ENCODE measurements at places on chromosomes 7 and 10.
A peak's percentile ranks its signal among the peaks of the same experiment; 100 is the strongest.

- DNase-seq = no peak
Measured at GRCh38 chr7:96996958-96997511, 8.3 kb upstream of the DLX6 start.

DNA sequence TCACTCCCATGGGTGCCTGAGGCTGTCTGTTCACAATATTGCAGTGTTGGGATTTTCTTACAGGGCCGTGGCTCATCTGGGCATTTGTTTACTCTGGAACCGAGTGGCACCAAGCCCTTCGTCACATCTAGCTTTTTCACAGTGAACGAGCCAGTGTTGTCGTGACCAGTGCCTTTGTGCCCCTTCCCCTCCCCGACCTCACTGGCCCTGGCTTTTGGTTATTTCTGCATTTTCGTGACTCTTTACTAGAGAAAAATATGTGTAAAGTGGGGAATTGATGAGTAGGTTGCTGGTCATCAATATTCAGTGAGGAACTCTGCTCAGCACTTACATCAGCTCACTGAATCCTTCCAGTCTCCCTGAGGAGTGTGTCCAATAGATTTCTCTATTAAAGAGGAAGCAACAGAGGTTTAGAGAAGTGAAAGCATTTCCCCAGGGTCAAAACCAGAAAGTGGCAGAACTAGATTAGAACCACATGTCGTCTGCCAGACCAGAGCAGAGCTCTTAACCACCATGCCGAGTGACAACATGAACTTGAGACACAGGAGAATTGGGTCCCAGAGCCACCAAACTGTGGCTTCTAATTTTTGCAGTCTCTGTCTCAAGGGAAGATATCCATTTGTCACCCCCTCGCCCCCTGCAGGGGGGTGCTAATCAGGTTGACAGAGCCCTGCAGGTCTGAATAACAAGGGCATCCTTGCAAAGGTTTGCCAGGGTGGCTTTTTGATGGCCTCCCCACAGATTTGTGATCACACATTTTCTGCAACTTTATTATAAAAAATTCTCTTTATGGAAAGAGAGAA, 125.3 kb downstream of the CHN2 start:
- DNase-seq = no peak

GRCh38 chr10:54940418-54940817, 139.4 kb upstream of the PCDH15 start:
- no peak for DNase-seq

DNA sequence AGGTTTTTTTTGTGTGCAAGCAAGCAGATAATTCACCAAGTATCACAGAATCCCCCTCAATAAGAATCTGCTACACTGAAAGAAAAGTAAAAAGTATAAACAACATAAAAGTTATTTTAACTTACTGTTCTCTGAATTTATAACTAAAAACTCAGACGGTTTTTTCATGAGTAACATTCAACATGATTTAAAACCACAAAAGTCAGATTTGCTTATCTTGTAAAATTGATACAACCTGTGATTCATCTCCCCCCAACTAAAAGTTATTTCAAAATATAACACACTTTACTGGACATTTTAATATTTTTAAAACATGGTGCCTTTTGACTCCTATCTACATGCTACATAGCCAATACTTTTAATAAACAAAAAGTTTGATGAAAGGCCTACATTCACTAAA, 32.8 kb downstream of the TSPAN12 start:
- no peak for DNase-seq

- no peak for DNase-seq
Measured at GRCh38 chr10:16933783-16934182, 116.6 kb upstream of the RSU1 start.

GRCh38 chr7:69090936-69091335, 507.3 kb upstream of the AUTS2 start:
- DNase-seq = no peak

GRCh38 chr10:71854031-71854430, 3.0 kb upstream of the PSAP start:
- DNase-seq = no peak

- DNase-seq = no peak
Measured at GRCh38 chr7:88614736-88615135, 144.8 kb upstream of the ZNF804B start.

DNA sequence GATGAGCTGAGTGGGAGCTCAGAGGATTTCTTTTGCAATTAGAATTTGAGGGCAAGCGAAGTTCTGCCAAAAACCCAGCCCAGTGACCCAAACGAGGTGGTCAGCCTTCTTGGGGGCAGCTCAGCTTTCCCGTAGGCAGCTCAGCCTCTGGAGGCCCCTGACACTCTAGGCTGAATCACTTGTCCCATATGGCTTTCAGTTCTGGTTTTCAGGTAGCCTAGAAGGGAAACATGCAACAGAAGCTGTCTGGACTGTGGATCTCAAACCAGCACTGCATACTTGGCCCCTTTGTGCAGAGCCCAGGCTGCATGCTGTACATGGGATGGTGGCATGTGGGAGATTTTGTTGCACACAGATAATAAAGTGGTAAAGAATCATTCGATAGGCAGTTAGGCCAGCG, 322.8 kb downstream of the ANKRD30A start:
- DNase-seq = no peak

- no peak for DNase-seq
Measured at GRCh38 chr7:42883950-42884349, 27.9 kb downstream of the C7orf25 start.

- peak; percentile 95 for DNase-seq
Measured at GRCh38 chr7:100874577-100875355, at the start of gene SRRT. TSS of gene SRRT (plus strand) at chr7:100875103. CDS start at chr7:100875591, 488 bp downstream.

DNA sequence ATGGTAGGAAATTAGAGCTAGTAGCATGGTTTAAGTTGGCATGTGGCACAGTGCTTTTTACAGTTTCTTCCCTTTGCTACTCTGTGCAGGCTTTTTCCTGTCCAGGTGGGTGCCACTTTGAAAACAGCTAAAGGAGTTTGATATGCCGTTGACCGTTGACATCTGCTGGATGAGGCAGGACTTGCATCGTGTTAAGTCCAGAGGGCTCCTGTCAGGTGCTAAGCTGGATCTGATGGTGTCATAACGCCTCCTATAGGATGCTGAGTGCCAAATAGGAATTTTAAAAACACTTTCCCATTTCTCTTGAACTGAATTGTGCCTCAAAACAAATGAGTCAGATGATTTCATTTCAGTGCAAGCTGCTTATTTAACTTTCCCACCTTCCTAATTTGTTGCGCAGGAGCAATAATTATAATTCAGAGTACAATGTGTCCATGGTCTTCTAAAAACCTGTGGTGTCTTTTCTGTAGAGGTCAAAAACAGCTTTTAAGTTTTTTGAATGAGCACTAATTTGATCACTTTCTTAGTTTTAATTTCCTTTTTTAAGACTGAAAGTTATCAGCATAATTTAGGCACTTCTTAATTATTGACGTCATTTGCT, 178.3 kb downstream of the CDCA7L start:
- peak; percentile 69 for DNase-seq

GRCh38 chr10:20128811-20129210, 312.6 kb downstream of the PLXDC2 start:
- no peak for DNase-seq

GRCh38 chr7:38428041-38428440, 154.6 kb upstream of the TARP start:
- DNase-seq = no peak

- DNase-seq = no peak
Measured at GRCh38 chr10:118621304-118621942, 26.0 kb upstream of the PRLHR start.

DNA sequence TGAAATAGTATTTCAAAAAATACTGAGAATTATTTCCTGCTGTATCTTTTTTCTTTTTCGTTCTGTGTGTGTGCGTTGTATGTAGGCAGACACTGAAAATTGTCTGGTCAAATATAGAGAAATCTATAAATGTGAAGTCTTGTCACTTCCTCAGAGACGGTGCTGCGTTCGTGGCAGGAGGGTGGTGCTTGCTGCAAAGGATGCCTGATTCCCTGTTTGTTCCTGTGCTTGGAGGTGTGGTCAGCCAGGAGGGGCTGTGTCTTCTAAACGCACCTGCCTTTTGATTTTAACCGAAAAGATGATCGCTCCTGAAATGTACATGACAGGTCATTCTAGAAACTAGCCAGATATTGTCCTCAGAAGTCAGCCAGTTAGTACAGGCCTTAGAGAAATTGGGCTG, 32.5 kb upstream of the PRKAR1B start:
- no peak for DNase-seq

GRCh38 chr10:114307731-114308130, 68.7 kb downstream of the VWA2 start:
- DNase-seq = no peak

DNA sequence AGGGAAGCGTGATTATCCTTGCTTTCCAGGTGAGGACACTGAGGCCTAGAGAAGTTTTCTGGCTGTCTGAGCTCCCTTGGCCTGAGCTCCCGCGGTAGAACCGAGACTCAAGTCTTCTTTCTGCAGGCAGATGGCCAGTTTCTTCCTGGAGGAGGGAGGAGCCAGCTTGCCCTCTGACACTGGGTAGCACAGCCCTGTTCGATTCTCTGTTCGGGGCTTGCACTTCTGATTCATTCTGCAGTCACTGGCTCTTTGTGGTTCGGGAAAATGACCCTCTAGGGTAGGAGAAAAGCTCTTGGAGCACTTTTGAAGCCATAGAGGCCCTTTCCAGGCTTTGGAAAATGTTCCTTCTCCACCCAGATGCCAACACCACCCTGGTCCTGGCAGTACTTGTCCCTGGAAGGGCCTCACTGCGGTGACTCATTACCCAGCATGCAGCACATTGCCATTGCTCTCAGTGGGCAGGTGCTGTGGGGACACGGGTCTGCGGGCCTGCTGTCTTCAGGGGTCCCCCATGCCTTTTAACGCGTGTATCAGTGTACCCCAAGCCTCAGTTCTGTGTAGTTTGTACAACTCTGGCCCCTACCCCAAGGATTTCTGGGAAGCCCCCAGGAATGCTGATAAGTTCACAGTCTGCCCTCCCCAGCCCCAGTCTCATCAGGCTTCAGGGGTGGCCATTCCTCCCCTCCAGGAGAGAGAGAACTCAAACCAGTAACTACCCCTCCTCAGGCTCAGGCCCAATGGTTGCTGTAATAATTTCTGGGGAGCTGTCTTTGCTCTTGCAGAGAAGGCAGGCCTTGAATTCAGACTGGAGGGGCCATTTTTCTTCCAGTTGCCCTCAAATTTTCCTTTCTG, 11.9 kb downstream of the CHST3 start:
- DNase-seq = peak; percentile 40

- DNase-seq = no peak
Measured at GRCh38 chr10:88382699-88383098, 200.4 kb downstream of the RNLS start.

GRCh38 chr10:52756966-52757365, 15.6 kb downstream of the MBL2 start:
- DNase-seq = no peak

GRCh38 chr10:86698207-86698940, 30.1 kb downstream of the LDB3 start:
- no peak for DNase-seq

DNA sequence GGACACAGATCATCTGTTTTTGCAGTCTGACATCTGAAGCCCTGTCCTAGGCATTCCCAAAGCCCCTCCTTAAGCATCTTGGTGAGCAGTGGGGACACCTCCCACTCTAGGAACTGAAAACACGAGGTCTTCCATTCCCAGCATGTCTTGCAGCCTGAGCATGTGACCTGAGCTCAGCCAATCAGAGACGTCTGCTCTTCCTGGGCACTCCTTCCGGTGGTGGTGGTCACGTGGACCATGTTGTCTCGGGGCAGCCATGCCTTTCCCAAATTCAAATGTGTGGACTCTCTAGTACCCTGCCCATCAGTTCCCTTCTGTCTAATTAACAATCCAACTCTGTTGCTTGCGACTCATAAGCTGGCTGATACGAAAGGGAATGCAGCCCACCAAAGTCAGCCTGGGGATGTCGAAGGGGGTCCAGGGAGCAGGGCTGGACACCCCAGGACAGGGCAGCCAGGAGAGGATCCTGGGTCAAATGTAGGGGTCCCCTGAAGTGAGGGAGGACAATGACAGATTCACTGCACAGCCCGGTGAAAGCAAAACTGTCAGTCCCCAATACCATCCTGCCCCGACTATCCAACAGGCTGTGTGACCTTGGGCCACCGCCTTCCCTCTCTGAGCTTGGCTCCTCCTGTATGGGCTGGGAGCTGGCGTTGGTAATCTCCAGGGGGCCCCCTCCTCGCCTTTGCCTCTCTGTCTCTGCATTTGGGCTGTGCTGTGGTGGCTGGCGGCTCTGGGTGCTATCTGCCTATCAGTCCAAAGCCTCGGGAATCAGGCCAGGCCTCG, 57.4 kb upstream of the BAIAP2L1 start:
- no peak for DNase-seq

DNA sequence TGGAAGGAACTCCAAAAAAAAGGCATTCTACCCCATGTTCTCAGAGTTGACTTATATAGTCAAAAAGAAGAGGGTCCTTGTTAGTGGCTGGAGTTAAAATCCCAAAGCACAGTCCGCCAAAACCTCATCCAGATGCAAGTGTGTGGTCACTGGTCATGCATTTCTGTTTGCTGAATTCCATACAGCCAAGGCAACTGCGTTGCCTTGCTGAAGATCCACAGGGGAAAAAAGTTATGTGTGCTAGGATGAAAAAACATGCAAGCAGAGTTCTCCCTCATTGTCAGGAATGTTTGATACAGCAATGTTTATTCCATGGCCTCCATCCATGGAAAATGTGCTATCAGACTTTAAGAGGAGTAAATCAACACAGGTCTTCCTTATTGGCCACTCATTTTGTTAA, 213.1 kb downstream of the CREB5 start:
- no peak for DNase-seq

GRCh38 chr7:84981055-84981976, 205.5 kb downstream of the SEMA3D start:
- DNase-seq = no peak

GRCh38 chr10:71755179-71755879, 18.0 kb downstream of the VSIR start:
- DNase-seq = no peak

- DNase-seq = no peak
Measured at GRCh38 chr10:97780841-97781617, 9.2 kb upstream of the SFRP5 start.

GRCh38 chr10:101297901-101298486, 56.0 kb upstream of the BTRC start:
- DNase-seq = no peak

DNA sequence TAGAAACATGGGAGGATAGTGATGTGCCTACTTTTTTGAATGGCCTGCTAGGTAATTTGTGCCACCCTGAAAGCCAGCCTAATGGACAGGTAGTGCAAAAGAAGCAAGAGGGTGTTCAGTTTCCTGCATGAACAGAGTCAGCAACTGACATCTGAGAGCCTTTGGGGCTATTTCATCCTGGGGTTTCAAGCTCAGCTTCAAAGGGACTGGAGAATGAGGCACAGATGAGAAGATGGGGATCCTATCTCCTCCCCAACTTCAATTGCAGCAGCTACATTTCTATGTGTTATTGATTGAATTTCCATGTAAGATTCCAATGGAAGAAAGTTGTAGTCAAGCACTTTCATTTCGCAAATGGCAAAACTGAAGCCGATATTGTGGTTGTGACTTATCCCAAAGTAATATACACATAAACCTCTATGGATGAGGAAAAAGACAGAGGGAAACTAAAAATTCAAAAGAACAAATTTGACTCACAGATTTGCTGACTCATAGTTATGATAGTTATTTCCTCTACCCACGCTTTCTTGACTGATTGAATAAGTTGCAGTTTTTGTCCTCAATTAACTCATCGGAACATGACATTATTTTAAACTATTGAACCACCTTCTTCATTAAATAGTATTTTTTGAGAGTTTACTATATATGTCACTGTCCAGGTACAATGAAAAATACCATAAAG, 42.6 kb upstream of the NRP1 start:
- peak; percentile 30 for DNase-seq

Data from amniotic stem cell (primary cell).